ENCODE measurements at places on chromosomes 3 and 15.

DNA sequence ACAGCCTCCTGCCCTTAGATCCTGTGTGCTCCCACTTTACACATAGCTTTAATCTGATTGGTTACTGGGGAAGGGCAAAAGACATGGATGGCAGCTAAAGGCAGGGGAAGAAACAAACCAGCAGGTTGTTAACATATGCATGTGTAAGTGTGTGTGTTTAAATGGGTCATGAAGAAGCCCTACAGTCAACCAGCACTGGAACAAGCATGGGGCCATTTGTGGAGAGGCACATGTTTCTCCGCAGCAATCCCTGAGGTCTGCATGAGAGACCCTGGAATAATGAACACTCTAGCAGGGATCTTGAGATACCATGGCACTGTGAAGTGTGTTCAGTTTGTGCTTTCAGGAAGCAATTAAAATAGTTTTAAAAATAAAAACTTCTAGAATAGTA lies 6.0 kb downstream of the KLF13 start:
- H3K4me1 ChIP-seq = peaks cover 59% of the 10 kb centered on the region
- H3K27me3 ChIP-seq = no peaks in the 10 kb centered on the region
- peaks cover 57% of the 10 kb centered on the region for H3K36me3 ChIP-seq
- H3K27ac ChIP-seq = peak overlapping the region; percentile 54
- H3K4me3 ChIP-seq = no peak overlapping the region

DNA sequence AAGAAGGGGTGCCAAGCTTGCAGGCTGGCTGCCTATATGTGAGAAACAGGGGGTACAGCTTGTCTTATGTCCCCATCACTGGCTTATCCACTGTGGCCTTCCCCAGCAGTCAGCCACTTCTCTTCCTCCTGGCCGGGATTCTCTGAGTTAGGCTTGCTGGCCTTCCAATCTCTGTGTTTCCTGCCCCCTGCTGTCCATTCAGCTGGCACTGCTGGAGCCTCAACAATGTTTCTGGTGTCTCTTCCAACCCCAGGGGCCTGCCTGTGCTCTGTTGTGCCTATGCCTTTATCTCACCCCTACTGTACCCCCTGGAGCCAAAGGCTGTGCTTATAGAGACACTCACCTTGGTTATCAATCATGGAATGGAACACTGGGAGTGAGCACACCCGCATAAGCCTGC lies 36.5 kb downstream of the ANAPC13 start:
- no peaks in the 10 kb centered on the region for H3K36me3 ChIP-seq
- no peak for DNase-seq
- no peaks in the 10 kb centered on the region for H3K4me1 ChIP-seq
- H3K4me3 ChIP-seq = no peak overlapping the region

GRCh38 chr3:29339016-29339833 lies 58.4 kb downstream of the RBMS3 start:
- H3K27me3 ChIP-seq = no peaks in the 10 kb centered on the region
- no peak for DNase-seq
- H3K4me3 ChIP-seq = no peak overlapping the region
- H3K4me1 ChIP-seq = no peaks in the 10 kb centered on the region

- H3K27me3 ChIP-seq = peaks cover 2% of the 10 kb centered on the region
- H3K27ac ChIP-seq = no peak overlapping the region
- H3K4me3 ChIP-seq = no peak overlapping the region
These were observed 7.2 kb downstream of the FAM174B start for GRCh38 chr15:92648190-92648875.

GRCh38 chr3:45544024-45544716 lies 50.4 kb upstream of the LIMD1 start:
- no peak for DNase-seq
- no peak overlapping the region for H3K27ac ChIP-seq
- H3K4me3 ChIP-seq = no peak overlapping the region
- H3K27me3 ChIP-seq = no peaks in the 10 kb centered on the region
- peaks cover 35% of the 10 kb centered on the region for H3K36me3 ChIP-seq

DNA sequence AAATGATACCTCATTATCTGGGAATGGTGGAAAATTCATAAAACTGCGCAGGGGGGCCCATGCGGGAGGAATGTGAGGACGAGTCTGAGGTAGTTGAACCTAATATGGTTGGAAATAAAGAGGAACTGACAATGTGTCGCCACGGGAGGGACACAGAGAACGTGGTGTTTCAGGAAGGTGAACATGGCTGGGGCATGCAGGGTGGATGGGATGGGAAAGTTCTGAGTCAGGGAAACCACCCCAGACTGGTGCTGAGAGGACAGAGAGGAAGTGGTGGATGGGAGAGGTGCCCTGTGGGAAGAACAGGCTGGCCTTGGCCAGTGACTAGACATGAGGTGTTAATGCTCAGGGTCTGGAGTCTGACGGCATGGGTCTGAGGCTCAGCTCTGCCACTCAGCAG lies 137.1 kb upstream of the WNT5A start:
- no peak for DNase-seq
- no peak overlapping the region for H3K27ac ChIP-seq
- no peak overlapping the region for H3K4me3 ChIP-seq
- no peaks in the 10 kb centered on the region for H3K36me3 ChIP-seq
- H3K4me1 ChIP-seq = no peaks in the 10 kb centered on the region

DNA sequence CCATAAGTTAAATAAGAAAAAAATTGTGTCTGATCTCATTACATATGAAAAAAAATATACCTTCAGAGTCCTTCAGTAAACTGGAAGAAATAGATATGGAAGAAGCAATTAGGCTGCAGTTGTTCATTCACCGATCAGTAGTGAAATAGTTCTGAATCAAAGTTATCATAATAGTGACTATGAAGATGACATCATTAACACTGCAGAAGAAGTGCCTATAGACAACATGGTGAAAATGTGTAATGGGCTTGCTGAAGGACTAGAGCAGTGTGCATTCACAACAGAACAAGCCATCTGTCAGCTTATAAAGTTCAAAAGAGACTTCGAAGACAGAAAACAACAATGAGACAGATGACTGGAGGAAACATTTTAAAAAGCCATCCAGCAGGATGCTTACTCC lies 144.5 kb downstream of the NAALADL2 start:
- no peaks in the 10 kb centered on the region for H3K27me3 ChIP-seq
- no peaks in the 10 kb centered on the region for H3K4me1 ChIP-seq
- H3K4me3 ChIP-seq = no peak overlapping the region
- no peak for DNase-seq
- no peak overlapping the region for H3K27ac ChIP-seq
- no peaks in the 10 kb centered on the region for H3K36me3 ChIP-seq

GRCh38 chr3:10240799-10241198 lies 7.5 kb upstream of the TATDN2 start:
- peak overlapping the region; percentile 49 for H3K27ac ChIP-seq
- H3K4me3 ChIP-seq = no peak overlapping the region
- no peaks in the 10 kb centered on the region for H3K27me3 ChIP-seq
- H3K4me1 ChIP-seq = peaks cover 32% of the 10 kb centered on the region

DNA sequence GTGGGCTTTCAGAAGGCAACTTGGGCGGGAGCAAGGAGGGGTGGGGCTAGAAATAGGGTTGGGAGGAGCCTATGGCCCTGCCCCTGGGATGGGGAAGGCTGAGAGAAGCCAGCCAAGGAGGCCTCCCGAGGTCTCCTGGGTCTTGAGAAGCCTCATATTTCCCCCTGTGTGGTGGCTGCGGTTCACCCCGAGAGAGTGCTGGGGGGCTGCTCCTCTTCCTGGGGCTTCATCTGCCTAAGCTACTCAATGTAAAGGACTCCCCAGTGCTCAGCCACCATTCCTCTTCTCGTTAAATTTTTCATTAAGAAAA lies 174.3 kb downstream of the SMAD6 start:
- H3K27ac ChIP-seq = no peak overlapping the region
- H3K4me1 ChIP-seq = no peaks in the 10 kb centered on the region
- H3K4me3 ChIP-seq = no peak overlapping the region
- DNase-seq = no peak

DNA sequence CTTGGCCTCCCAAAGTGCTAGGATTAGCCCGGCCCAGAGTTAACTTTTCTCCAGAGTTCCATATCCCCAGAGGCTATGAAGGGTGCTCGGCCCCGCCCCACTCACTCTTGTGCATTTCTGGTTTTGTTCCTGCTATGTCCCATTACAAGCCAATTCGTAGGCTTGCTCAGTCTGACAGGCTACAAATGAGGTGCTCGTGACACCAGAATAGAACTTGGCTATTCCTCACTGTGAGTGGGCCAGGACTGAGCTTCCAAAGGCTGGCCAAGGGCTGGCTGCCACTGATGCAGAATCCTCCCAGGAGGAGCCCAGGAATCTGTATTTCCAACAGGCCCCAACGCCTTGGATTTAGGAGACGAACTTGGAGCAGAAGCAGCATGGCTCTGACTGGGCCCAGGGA lies 282.7 kb upstream of the C2CD4B start:
- H3K27me3 ChIP-seq = peaks cover 7% of the 10 kb centered on the region
- no peak overlapping the region for H3K27ac ChIP-seq
- DNase-seq = no peak
- H3K4me1 ChIP-seq = no peaks in the 10 kb centered on the region
- no peak overlapping the region for H3K4me3 ChIP-seq
- no peaks in the 10 kb centered on the region for H3K36me3 ChIP-seq

GRCh38 chr3:139430493-139430892 lies 41.0 kb upstream of the COPB2 start:
- H3K27ac ChIP-seq = no peak overlapping the region
- no peak overlapping the region for H3K4me3 ChIP-seq
- no peak for DNase-seq
- H3K36me3 ChIP-seq = no peaks in the 10 kb centered on the region

GRCh38 chr3:186221760-186222378 lies 113.0 kb upstream of the ETV5 start:
- no peak overlapping the region for H3K4me3 ChIP-seq
- peaks cover 12% of the 10 kb centered on the region for H3K27me3 ChIP-seq
- no peak overlapping the region for H3K27ac ChIP-seq

DNA sequence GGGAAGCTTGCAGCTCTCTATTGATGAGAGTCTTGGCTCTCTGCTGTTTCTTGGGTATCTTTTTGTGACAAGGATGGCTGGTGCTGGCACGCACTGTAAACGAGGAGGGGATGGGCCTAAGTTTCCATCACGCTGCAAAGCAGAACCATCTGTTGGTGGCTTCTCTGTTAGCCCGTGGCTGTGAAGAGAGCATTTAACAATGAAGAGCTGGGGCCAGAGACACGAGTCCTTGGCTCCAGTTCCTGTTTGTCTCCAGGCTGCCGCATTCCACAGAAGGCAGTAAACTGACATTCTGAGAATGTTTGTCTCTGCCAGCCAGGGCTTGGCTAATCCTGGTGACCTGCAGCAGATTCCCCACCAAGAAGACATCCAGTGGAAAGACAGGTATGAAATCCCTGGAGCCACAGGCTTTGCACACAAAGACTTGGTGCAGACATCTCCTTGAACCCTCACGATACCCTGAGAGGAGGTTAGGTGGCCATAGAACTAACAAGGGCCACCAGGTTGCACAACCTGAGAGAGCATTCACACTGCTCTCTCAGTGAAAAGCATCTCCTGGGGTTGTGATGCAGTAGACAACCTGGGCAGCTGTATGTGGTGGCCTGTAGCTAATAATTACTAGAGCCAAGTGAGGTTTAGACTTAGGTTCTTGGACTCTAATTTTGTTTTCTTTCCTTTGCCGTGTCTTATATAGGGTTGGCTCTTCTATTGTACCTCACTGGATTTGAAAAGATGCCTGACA lies 130.9 kb downstream of the ASB7 start:
- DNase-seq = no peak
- H3K36me3 ChIP-seq = no peaks in the 10 kb centered on the region
- H3K4me3 ChIP-seq = no peak overlapping the region
- H3K4me1 ChIP-seq = no peaks in the 10 kb centered on the region

DNA sequence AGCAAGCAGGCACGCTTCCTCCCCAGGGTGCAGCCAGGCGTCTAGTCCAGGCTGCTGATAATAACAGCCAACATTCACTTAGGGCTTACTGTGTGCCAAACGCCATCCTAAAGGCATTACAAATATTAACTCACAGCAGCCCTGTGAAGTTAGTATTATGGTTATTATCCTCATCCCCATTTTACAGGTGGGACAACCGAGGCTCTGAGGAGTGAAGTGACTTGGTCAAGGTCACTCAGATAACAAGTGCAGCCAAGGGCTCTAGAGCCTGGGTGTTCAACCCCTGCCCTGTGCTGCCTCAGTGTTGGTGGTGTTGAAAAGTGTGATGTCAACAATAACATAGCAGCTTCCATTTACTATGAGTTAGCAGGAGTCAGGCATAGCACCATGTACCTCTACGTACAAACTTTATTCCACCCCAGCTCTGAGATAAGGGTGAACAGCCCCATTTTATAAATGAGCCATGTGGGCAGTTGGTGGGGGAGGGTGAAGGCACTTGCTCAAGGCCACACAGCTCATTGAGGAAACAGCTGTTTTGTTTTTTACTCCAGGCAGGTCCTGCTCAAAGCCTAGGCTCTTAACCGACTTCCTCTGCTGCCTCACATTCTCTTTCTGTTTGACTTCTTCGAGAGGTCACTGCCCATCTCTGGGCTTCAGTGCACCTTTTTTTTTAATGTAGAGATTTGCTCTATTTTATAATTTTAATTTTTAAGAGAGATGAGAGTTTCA lies 24.0 kb upstream of the TRH start:
- no peak overlapping the region for H3K4me3 ChIP-seq
- H3K27me3 ChIP-seq = peaks cover 3% of the 10 kb centered on the region
- H3K27ac ChIP-seq = no peak overlapping the region
- DNase-seq = no peak
- no peaks in the 10 kb centered on the region for H3K4me1 ChIP-seq

GRCh38 chr15:90095521-90095959 lies 6.7 kb downstream of the IDH2 start:
- H3K4me3 ChIP-seq = no peak overlapping the region
- H3K36me3 ChIP-seq = peaks cover 36% of the 10 kb centered on the region
- H3K27ac ChIP-seq = no peak overlapping the region
- DNase-seq = no peak

GRCh38 chr3:61932499-61932898 lies 371.1 kb downstream of the PTPRG start:
- H3K27me3 ChIP-seq = no peaks in the 10 kb centered on the region
- no peaks in the 10 kb centered on the region for H3K36me3 ChIP-seq
- H3K4me1 ChIP-seq = peaks cover 20% of the 10 kb centered on the region
- no peak for DNase-seq
- no peak overlapping the region for H3K4me3 ChIP-seq

GRCh38 chr3:196210673-196211556 lies at the start of gene ZDHHC19:
Gene ZDHHC19, minus strand, starts transcription at chr3:196211400. Its CDS starts 85 bp downstream, at chr3:196211315.
- no peaks in the 10 kb centered on the region for H3K4me1 ChIP-seq
- H3K4me3 ChIP-seq = no peak within 1 kb of the TSS
- no peaks in the 10 kb centered on the region for H3K27me3 ChIP-seq
- no peak for DNase-seq
- H3K36me3 ChIP-seq = no peaks in the 10 kb centered on the region
- H3K27ac ChIP-seq = no peak within 1 kb of the TSS

DNA sequence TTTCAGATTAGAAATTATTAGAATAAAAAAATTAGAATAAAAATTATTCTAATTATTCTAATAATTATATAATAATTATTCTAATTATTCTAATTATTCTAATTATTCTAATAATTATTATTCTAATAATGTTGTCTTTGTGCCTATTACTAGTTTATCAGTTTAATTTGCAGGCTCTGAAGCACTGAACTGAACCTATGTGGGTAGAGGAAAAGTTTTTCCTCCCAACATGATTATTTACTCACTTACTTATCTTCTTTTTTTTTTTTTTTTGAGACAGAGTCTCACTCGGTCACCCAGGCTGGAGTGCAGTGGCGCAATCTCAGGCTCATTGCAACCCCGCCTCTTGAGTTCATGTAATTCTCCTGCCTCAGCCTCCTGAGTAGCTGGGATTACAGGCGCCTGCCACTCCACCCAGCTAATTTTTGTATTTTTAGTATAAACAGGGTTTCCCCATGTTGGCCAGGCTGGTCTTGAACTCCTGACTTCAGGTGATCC lies 39.7 kb upstream of the C15orf39 start:
- H3K4me1 ChIP-seq = no peaks in the 10 kb centered on the region
- no peak overlapping the region for H3K27ac ChIP-seq
- H3K27me3 ChIP-seq = no peaks in the 10 kb centered on the region
- no peaks in the 10 kb centered on the region for H3K36me3 ChIP-seq
- H3K4me3 ChIP-seq = no peak overlapping the region
